Endothelial cell of coronary artery (primary cell): ENCODE measurements at places on chromosomes 1 and 21. TPM values are rescaled to one million over a fixed set of nuclear protein-coding genes. Genes with fewer than 3 reads are reported as not detected.

Gene TLCD4
- under 0.01 TPM in 2 replicates for total RNA-seq

Gene RPTN
- total RNA-seq, result 0.19 TPM in 1 of 2 replicates, not detected in the other

Gene COL8A2
- total RNA-seq, result 0.09 and 1.3 TPM in 2 replicates

Gene TCHHL1
- not detected in 2 replicates for total RNA-seq

Gene RSPO1
- total RNA-seq, result not detected in 2 replicates

Gene SLAMF7
- 0.09 TPM in 1 of 2 replicates, not detected in the other for total RNA-seq

Gene ATP5PO
- 180 and 269 TPM in 2 replicates for total RNA-seq

Gene PLEKHO1
- 72.2 and 102 TPM in 2 replicates for total RNA-seq

Gene GUCA2B
- total RNA-seq, result not detected in 2 replicates

Gene CTH
- total RNA-seq, result 0.99 and 1.7 TPM in 2 replicates

Gene SH2D5
- 0.81 and 0.85 TPM in 2 replicates for total RNA-seq

Gene CD53
- total RNA-seq, result not detected in 2 replicates

Gene RGS13
- not detected in 2 replicates for total RNA-seq

Gene KRTAP26-1
- not detected in 2 replicates for total RNA-seq

Gene KRTAP19-8
- total RNA-seq, result not detected in 2 replicates

Gene LORICRIN
- not detected in 2 replicates for total RNA-seq

Gene CACHD1
- 1.0 and 3.1 TPM in 2 replicates for total RNA-seq

Gene SCCPDH
- 53.5 and 56.2 TPM in 2 replicates for total RNA-seq

Gene ZNF593OS
- total RNA-seq, result 0.09 TPM in 1 of 2 replicates, not detected in the other

Gene PYCR2
- total RNA-seq, result 31.6 and 36.3 TPM in 2 replicates

Gene FNBP1L
- total RNA-seq, result 68.2 and 71.9 TPM in 2 replicates
